ENCODE measurements at places on chromosomes 4 and X. TPM values are rescaled to one million over a fixed set of nuclear protein-coding genes. Genes with fewer than 3 reads are reported as not detected.

- no peak for DNase-seq
Measured at GRCh38 chr4:70724463-70724862, 2.7 kb downstream of the RUFY3 start.

DNA sequence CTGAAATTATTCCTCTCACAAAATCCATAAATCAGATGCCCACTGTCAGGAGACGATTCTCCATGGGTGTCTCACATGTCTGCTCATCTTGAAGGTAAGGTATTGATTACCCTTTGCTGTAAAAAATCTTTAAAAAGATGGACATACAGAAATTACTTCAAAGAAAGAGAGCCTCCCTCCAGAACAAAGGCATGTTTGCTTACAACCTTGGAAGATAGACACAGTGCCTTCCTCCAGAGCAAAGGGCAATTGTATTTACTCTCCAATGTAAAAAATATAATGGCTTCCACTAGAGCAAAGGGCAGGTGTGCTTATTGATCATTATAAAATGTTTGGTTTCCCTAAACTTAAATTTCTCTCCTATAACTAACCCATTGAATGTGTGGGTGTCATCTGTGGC, 616.2 kb downstream of the ANKRD50 start:
- DNase-seq, result no peak

GRCh38 chrX:47956016-47956415, 47.8 kb downstream of the ZNF182 start:
- DNase-seq, result no peak

- DNase-seq, result no peak
Measured at GRCh38 chr4:98262431-98262830, 1.2 kb downstream of the RAP1GDS1 start.

Gene ZBTB49
- polyA plus RNA-seq, result 2.5 TPM

Gene TEX13C
- not detected for polyA plus RNA-seq

- DNase-seq, result no peak
Measured at GRCh38 chrX:36581030-36581429, 427.1 kb upstream of the FAM47C start.

- DNase-seq, result no peak
Measured at GRCh38 chrX:45602151-45602550, 401.5 kb upstream of the DIPK2B start.

Gene EPGN
- 4.3 TPM for polyA plus RNA-seq

DNA sequence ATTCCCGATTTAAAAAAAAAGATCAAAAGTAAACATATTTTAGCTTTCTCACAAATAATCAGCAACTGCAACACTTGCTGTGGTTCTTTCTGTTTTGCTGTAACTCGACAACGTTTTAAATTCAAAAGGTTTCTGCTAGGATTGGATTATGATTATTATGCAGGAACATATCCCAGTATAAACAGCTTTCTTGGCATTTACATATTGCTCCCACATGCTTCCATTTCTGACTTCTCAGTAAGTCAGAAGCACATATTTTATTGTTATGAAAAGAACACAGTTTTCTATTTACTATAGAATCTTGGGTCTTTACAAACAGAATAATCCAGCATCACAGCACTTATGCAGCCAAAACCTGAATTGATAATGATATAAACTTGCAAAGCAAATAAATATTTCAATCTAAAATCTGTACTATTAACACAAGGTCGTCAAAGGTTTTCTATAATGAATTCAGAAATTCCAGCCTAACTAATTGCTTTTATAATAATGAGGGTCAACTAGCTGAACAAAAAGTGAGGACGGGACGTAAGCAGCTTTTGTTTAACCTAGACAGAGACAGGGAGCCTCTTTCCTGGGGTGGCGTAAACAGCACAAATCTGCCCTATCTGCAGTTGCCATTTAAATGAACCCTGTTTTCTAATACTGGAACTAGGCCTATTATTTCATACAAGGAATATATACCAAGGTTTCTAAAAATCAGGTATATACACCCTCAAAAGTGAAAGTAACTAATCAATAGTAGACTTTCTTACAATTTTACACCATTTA, 9.8 kb upstream of the PCDH18 start:
- DNase-seq, result no peak

GRCh38 chr4:111360906-111361305, 738.0 kb upstream of the PITX2 start:
- no peak for DNase-seq

Gene AMBN
- not detected for polyA plus RNA-seq

Gene MID1IP1
- 45.5 TPM for polyA plus RNA-seq

Gene CXXC4
- polyA plus RNA-seq, result 0.08 TPM

- no peak for DNase-seq
Measured at GRCh38 chrX:132277953-132278614, 58.8 kb upstream of the RAP2C start.

Gene SMR3B
- polyA plus RNA-seq, result not detected

GRCh38 chr4:80202741-80203553, 5.6 kb downstream of the PRDM8 start:
- no peak for DNase-seq

GRCh38 chrX:121160987-121161386, 113.6 kb downstream of the GLUD2 start:
- DNase-seq, result no peak

GRCh38 chrX:37509349-37509748, 62.1 kb upstream of the LANCL3 start:
- no peak for DNase-seq

GRCh38 chr4:128954941-128955340, 138.4 kb downstream of the SCLT1 start:
- DNase-seq, result no peak

GRCh38 chr4:38872620-38873019, 5.0 kb downstream of the FAM114A1 start:
- no peak for DNase-seq

- no peak for DNase-seq
Measured at GRCh38 chr4:9952415-9952950, 68.8 kb downstream of the SLC2A9 start.

GRCh38 chr4:137735561-137736104, 203.3 kb upstream of the PCDH18 start:
- peak; percentile 12 for DNase-seq

Gene RBM3
- polyA plus RNA-seq, result 137 TPM

Gene DRP2
- 0.07 TPM for polyA plus RNA-seq

- DNase-seq, result no peak
Measured at GRCh38 chr4:48602222-48602621, 112.2 kb downstream of the ZAR1 start.

DNA sequence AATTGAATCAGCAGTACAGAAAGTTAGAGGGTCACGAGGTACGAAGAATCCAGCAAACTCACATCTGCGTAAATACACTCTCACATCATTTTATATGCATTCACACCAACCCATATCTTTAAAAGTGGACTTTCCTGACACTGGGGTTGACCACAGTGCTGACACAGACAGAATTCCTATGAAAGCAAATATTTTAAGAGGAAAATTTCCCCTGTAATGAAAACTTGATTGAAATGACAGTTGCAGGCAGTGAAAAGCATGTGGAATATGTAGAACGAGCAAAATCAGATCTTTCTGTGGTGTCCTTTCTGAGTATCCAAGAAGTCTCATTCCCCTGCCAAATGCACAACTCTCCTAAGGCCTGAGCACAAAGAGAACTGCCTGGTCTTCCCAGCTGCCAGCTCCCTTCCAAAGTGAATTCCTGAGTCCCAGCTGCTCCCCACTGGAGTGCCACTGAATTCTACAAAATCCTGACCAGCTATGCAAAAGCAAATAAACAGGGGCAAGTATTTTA, 50.5 kb upstream of the FAM9C start:
- DNase-seq, result no peak

Data from psoas muscle (tissue), 8 donors.